ENCODE measurements at places on chromosomes 3 and 15.
A peak's percentile ranks its signal among the peaks of the same experiment; 100 is the strongest.

DNA sequence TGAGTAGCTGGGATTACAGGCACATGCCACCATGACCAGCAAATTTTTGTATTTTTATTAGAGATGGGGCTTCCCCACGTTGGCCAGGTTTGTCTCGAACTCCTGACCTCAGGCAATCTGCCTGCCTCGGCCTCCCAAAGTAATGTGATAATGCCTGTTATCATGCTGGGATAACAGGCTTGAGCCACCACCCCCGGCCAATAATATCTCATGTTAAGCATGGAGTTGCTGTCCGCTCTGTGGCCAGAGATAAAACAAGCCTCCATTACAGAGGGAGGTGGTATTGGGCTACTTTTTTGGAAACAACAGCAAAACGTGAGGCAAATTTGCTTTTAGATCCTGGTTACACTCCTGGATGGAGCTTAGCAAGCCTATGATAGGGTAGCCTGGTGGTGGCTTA lies 32.9 kb upstream of the ALG1L2 start:
- no peak for DNase-seq

DNA sequence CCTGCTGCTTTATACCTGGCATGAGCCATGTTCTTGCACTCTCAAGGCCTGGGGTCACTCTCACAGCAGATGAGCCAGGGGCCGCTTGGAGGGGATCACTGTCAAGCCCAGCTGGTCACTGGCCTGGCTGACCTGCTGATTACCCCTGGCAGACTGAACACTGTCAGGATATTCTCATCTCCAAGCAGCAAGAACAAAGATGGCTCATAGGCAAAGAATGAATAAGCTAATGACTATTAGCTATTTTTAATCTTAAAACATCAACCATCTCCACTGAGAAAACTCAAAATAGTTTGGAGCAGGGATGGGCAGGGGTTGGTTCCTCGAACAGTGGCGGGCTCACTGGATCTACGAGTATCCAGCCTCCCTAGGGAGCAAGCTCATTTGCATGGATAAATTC lies 64.4 kb upstream of the ACAN start:
- no peak for DNase-seq

- DNase-seq = no peak
These were observed 20.8 kb downstream of the FAM174B start for GRCh38 chr15:92634671-92635201.

DNA sequence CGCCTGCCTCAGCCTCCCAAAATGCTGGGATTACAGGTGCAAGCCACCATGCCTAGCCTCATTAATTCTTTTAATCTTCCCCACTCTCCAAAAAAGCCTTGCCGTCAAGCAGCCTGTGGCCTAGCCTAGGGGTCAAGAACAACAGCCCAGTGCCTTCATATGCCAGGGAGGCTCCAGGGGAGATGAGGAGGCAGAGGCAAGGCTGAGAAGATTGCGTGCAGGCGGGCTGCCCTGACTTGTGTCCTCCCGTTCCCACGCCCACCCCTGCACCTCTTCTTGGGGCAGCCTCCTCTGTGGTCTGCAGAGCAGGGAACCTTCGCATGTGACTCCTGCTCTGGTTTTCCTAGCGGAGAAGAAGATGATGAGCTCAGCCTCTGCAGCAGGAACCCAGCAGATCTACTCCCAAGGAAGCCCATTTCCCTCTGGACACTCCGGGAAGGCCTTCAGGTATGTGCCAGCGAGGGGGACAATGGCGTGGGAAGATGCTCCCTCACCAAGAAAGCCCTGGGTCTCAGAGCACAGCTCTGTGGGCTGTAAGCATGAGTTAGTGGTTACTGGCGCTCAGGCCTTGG lies 118.5 kb upstream of the ABHD17C start:
- DNase-seq = no peak

- no peak for DNase-seq
These were observed 58.5 kb downstream of the DCUN1D1 start for GRCh38 chr3:182921665-182922355.

GRCh38 chr15:25342629-25343028 lies 96.2 kb downstream of the UBE3A start:
- DNase-seq = no peak

DNA sequence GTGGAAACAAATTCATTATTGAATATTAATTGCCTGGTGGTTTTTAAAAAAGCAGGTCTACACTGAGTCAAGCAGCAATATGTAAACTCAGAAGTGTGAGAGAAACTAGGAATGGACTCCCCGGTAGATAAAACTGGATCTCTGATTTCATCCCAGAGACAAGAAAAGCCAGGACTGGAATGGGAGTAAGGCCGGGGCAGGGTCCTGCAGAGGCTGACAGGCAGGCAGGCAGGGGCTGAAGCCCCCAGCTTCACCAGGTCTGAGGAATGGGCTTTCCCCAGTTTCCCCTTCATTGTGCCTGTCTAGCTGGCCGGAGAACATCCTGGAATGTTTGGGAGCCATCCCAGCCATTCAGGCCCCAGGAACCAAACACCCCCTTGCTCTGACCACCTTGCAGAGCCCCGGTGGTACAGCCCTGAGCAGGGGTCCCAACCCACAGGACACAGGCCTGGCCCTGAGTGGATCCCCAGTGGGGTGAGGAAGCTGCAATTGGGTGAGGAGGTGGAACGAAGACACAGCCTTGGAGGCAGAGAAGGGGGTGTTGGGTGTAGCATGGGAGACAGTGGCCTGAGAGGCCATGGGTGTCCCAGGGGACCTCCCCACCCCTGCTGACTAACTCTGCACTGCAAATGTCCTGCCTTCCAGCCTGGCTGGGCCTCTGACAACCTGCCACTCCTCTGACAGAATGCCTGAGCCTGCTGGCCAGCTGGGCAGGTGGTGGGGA lies 31.7 kb upstream of the XYLB start:
- no peak for DNase-seq

GRCh38 chr15:44500555-44500954 lies 36.4 kb upstream of the EIF3J start:
- DNase-seq = no peak

- DNase-seq = no peak
These were observed 50.9 kb upstream of the ARL6 start for GRCh38 chr3:97713634-97714033.

GRCh38 chr3:141487521-141488252 lies 860 bp downstream of the RASA2 start:
- DNase-seq = peak; percentile 82

DNA sequence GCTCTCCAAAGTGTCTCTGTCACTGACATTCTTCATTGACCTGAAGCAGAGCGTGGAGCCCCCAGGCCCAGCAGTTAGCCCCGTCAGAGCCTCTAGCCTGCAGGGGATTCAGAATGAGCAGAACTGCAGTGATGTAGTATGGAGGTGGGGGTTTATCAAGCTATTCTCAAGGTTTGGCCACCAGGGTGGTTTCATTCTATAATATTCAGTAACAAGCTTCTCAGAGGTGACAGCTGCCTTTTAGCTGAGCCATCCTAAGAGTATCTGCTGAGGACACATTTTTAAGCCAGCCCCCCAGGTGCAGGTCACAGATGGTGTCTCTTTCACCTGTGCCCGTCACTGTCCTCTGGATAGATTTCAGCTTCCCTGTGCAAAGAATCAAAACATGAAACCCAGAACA lies 31.9 kb downstream of the CMTM7 start:
- no peak for DNase-seq

GRCh38 chr3:126419151-126419703 lies 24.5 kb downstream of the CFAP100 start:
- no peak for DNase-seq

- no peak for DNase-seq
These were observed 226.7 kb upstream of the THBS1 start for GRCh38 chr15:39354189-39354588.

- peak; percentile 46 for DNase-seq
These were observed 184.1 kb downstream of the ADAMTSL3 start for GRCh38 chr15:83837945-83838571.

- DNase-seq = peak; percentile 47
These were observed 140.6 kb upstream of the PRR20G start for GRCh38 chr3:127428344-127428997.

DNA sequence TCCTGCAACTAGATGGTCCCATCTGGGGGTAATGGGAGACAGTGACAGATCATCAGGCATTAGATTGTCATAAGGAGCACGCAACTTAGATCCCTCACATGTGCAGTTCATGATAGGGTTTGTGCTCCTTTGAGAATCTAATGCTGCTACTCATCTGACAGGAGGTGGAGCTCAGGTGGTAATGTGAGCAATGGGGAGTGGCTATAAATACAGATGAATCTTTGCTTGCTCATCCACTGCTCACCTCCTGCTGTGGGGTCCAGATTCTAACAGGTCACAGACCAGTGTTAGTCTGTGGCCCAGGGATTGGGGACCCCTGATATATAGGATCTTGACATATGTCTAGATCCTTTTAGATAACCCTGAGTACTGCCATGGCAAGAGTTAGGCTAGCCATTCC lies 52.7 kb downstream of the RASGRF1 start:
- no peak for DNase-seq

GRCh38 chr3:196440041-196440537 lies 7.9 kb upstream of the UBXN7 start:
- DNase-seq = peak; percentile 7

DNA sequence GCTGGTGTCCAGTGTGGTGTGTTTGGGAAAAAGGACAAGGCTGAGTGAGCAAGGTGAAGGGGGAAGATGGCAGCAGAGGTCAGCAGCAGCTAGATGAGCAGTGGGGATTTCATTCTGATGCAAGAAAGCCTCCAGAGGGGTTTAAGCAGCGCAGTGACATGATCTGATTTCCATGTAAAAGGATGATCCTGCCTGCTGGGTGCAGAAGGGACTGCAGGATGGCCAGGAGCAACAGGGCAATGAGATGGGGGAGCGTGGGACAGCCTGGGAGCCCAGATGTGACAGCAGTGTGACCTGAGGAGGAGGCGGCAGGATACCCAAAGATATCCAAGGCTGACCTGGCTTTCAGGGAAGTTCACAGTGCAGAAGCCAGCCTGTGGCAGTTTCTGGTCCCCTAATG lies 6.1 kb downstream of the WNT7A start:
- no peak for DNase-seq

- DNase-seq = no peak
These were observed 173.1 kb downstream of the MFSD1 start for GRCh38 chr3:158974904-158975303.

GRCh38 chr3:131303848-131304247 lies 77.7 kb upstream of the NUDT16 start:
- DNase-seq = no peak

DNA sequence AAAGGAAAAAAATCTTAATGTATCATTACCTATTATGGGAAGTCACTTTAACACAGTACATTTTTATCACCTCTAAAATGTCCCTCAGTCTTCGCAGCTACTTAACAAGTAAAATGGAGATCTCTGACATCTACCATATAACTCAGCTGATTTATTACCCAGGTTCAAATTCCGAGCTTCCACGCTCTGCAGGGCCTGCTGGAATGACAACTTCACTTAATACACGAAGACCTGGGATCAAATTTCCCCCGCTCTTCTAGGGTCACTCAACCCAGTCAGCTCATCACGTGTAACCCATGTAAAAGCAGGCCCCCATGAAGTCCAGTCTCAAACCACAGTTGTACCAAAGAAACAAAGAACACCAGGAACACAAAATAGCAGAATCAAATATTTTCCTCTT lies 44.2 kb upstream of the ACP3 start:
- no peak for DNase-seq

DNA sequence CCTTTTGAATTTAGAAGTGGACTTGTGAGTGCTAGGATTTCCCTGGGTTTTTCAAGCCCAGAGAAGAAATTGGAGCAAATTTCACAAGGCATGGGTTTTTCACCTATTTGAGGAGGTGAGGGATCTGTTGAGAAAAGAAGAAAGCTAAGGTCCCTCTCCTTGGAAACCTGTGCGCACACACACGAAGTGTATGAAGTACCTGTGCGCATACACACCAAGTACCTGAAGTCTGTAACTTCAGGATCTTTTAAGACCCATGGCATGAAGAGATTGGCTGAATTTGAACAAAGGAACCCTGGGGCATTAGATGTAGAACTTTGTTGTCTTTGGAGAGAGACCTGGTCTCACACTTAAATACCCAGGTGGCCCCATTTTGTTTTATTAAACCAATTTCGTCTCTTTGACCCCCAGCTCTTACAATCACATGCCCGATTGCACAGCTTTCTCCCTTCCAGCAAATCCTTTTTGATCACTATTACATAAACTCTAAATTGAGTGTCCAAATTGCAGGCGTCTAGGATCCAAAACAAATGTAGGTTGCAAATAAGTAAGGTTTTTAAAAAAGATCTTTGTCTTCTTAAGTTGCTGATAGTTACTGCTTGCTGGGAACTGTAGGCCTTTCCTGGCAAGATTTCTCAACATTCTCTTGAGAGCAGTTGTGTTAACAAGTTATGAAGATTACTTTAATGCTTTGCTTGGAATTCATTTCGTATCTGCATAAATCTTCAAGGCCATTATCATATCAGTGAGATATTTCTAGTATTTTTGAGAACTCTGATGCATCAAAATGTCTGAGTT lies 64.3 kb downstream of the CMTM8 start:
- no peak for DNase-seq

DNA sequence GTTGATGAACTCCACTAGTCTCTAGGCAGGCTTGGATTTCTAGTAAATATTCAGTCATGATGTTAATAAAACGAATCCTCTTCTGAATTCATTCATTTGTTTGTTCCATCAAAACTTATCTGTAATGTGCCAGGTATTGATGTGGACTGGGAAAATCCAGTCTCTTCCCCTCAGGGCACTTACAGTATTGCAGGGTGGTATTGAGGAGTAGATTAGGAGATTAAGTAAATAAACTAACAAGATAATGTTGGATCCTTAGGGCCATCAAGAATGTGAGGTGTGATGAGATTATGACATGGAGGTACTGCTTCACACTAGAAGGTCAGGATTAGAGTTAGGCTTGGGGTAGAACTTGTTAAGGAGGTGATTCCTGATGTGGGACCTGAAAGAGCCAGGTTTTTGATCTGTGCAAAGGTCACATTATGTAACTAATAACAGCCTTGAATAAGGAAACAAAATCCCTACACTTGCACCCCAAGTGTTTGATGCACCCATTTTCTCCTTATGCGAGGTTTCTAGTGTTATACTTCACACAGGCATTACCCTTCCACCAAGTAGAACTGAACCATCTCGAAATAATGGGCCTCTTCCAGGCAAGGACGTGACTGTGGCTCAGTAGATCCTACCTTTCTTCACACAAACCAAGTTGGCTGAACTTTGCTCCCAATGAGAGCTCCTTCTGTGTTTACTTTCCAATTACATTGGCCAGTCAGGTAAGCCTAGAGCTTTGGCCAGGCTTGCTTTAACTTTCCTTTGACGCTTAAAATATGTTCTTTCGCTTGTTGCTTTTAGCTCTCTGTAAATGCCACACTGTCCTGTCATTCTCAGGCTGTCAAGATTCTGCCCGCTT lies 16.7 kb downstream of the MCTP2 start:
- DNase-seq = no peak

- DNase-seq = no peak
These were observed 54.0 kb downstream of the ETV5 start for GRCh38 chr3:186054792-186055352.

DNA sequence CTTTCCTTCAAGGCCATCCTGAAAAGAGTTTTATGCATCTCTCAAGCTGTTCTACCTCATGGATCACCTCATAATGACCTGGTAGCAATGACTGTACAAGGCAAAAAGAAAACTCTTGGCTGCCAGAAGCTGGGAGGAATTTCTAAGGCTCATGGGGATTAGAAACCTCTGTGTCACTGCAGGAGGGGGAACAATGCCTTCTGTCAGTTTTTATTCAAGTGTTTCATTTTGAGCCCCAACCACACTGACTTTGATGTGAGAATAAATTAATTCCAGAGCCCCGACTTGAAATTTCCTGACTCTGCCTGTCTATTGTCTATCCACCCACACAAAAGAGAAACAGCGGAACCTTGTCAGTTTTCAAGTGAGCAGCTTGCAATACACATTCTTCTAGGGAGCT lies 58.7 kb upstream of the MRPL3 start:
- DNase-seq = no peak

- DNase-seq = no peak
These were observed 57.2 kb upstream of the TIPARP start for GRCh38 chr3:156617145-156617544.

GRCh38 chr3:98130421-98130820 lies at the start of gene OR5H1:
Gene OR5H1 (plus strand): TSS chr3:98130721. CDS start chr3:98132698, 1,977 bp downstream.
- no peak for DNase-seq
